ENCODE measurements at places on chromosomes 11 and 22.

- peak; percentile 76 for DNase-seq
These were observed 33.4 kb upstream of the GLYATL1 start for GRCh38 chr11:58905721-58906547.

GRCh38 chr22:23269441-23270211, 89.3 kb downstream of the BCR start:
- DNase-seq, result no peak

DNA sequence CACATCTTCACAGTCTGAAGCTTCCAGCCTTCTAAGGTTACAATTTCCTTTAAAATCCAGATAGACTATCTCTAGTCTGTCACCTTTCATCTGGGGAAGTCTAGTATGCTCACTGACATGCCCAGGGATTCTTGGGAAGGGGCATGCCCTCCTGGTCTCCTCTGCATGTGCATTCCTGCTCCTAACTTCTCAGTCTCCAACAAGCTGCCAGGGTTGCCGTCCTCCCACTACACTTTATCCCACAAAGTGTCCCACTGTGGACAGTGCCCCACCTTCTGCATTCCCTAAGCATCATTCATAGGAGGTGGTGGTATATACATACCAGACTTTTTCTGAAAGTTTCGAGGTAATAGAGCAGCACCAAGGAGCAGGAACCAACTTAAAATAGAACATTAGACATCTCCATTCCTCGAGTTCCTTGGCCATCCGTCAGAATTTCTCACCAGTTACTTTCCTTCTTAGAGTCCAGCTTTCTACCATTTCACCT, 28.7 kb downstream of the EIF3F start:
- DNase-seq, result no peak

DNA sequence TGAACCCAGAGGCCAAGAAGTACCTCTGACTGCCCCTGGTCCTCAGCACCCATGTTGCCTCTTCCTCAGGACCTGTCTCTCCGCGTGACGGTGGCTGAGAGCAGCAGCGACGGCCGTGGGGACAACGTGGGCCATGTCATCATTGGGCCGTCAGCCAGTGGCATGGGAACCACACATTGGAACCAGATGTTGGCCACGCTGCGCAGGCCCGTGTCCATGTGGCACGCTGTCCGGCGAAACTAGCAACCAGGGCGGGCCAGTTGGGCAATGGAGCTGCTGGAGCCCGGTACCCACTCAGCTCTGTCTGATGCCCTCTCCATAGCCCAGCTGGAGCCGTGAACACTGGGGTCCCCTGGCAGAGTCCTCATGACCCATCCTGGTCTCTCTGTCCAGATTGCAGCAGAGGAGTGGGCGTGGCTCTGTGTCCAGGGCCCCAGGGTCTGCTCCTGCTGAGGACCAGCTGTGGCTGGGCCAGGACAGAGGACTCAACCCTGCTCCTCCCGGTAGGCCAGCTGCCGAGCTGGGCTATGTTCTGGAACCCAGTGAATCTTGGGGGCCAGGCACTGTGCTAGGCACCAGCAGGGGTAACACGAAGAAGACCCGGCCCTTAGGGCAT, 8.0 kb upstream of the RHOD start:
- DNase-seq, result no peak

- DNase-seq, result no peak
These were observed 12.2 kb downstream of the ARAP1 start for GRCh38 chr11:72740060-72740424.

DNA sequence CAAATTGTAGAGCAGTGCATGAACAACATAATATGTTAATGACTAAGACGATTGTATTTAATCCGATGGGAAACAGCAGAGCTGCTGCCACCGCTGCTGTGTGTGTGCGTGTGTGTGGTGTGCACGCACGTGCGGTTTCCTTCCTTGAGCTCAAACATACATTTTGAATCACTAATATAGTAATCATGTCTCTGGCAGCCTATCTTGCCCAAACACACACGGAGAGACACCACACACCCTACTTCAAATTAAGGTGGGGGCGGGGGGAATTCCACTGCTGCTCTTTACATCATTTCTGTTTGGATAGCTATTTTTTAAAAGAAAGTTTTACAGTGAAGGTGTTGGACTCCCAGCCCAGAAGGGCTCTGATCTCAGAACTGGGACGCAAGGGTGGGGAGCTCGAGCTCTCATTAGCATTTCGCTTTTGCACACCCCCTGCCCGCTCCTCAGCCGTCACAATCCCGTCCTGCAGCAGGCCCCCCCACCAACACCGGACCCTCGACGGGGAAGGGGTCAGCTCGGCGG, 651 bp upstream of the FAM83F start:
- no peak for DNase-seq

- no peak for DNase-seq
These were observed 50.4 kb downstream of the NELL1 start for GRCh38 chr11:20719821-20720220.

GRCh38 chr11:130216591-130217132, 57.1 kb downstream of the ST14 start:
- no peak for DNase-seq

DNA sequence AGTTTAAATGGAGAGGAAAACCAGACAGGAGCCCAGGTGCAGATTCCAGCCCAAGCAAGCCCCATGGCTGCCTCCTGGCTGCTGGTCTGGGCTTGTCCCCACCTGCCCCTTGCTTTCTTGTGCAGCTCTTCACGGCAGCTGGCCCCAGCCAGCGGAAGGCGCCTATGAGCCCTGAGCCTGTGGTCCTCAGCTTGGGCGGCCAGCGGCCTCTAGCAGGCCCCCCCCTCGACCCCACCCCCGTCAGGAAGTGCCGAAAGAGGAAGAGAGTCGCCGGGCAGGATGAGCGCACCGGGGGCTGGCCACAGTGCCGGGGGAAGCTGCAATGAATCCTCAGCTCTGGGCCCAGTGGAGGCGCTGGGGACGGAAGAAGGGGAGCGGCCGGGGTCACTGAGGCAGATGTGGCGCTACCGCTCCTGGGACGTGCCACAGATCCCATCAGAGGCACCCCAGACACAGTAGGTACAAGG, 2.1 kb upstream of the DGKZ start:
- no peak for DNase-seq

DNA sequence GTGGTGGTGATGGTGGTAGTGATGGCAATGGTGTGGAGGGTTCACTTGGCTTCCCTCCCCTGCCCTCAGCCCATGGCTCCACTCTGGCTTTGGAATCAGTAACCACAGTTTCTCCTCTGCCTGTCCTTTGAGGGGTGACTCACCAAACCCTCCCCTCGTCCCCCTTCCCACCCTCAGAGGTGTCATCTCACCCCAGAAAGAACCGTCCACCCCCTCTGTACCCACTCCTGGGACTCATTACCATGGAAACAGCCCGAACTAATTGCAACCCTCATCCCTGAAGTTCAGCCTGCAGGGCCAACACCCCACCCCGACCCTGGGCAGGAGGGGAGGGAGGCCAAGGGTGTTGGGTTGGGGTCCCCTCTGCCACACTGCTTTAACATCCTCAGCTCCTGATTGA, 26.6 kb downstream of the PHLDB1 start:
- DNase-seq, result no peak

DNA sequence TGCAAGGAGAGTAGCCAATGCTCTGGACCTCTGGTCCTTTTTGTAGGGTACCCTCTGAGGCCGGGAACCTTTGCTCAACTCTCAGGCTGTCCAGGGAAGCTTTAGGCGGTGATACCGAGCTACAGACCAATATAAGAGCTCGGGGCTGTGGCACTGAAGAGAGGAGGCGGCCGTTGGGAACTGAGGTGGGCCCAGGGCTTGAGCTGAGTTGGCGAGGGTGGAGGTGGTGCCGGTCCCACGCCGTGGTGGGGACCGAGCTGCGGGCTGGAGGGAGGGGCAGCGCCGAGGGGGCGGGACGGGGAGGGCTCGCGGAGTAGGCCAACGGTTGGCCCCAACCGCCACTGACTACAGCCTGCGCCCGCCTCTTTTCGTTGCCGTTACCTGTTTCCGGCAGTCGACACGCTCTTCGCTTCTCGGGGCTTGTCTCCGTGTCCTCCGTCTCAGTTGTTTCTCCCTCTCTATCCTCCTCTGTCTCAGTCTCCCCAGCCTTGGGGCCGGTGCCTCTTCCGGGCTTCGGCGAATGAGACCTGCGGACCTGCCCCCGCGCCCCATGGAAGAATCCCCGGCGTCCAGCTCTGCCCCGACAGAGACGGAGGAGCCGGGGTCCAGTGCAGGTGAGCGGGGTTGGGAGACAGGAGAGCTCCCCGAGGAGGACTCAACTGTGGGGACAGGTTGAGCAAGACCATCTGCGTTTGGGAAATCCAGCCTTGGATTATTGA, at the start of gene NEU3:
Gene NEU3 (plus strand): TSS at position 393 of the 719 bp plus-strand sequence. CDS start 128 bp downstream, at position 521.
- DNase-seq, result peak; percentile 67

DNA sequence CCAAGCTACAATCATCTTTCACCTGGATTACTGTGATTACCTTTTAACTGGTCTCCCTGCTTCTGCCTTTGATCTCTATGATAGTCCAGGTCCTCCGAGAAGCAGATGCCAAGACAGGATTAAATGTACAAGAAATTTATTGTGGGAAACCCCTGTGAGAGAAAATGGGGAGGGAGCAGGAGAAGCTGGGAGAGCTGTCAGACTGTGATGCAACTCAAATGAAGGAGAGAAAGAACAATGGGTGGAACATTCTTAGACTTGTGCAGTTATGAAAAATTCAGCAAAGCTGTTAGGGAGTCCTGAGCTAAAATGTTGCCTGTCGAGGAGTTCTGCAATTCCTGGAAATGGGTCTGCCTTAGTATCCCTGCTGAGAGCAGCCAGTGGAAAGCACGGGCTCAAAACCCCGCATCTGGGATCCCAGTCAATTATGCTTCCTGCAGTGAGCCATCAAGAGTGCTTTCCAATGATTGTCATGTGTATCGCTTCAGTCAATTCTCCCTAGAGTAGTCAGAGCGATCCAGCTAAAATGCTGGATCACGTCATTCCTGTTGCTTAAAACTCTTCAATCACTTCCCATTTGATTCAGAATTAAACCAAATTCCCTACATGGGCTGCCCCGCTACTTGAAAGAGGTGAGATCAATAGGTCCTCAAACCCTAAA, 16.5 kb upstream of the CSTF3 start:
- no peak for DNase-seq

DNA sequence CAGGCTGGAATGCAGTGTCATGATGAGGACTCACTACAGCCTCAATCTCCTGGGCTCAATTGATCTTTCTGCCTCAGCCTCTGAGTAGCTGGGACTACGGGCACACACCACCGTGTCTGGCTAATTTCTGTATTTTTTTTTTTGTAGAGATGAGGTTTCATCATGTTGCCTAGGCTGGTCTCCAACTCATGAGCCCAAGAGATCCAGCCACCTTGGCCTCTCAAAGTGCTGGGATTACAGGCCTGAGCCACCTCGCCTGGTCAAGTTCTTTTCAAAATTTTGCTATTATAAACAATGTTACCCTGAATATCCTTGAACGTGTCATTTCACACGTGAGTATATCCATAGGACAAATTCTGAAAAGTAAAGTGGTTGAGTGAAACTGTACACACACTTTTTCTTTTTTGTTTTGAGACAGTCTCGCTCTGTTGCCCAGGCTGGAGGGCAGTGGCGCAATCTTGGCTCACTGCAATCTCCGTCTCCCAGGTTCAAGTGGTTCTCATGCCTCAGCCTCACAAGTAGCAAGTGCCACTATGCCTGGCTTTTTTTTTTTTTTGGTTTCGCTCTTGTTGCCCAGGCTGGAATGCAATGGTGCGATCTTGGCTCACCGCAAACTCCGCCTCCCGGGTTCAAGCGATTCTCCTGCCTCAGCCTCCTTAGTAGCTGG, 21.6 kb upstream of the EP300 start:
- no peak for DNase-seq

- DNase-seq, result peak; percentile 93
These were observed 1.0 kb upstream of the POLD4 start for GRCh38 chr11:67354075-67355022.

- no peak for DNase-seq
These were observed 48.7 kb downstream of the IGF2 start for GRCh38 chr11:2090172-2091111.

DNA sequence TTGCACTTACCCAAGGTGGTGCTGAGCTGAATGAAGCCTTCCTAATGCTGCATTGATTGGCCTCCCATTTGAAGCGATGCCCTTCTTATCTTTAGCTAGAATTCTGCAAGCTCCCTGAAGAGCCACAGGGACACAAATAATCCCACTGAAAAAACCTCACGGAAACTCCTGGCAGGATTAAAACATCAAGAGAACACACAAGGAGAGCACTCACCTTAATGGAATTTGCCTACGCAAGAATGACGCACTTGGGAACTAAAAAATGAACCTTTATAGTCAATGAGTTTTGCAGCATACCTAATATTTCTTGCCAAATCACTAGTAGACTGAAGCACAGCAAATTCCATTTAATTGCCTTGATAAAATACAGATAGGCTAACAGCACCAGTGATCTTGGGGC, 232.8 kb upstream of the UBASH3B start:
- DNase-seq, result no peak

GRCh38 chr22:42964994-42965699, 49.8 kb downstream of the PACSIN2 start:
- DNase-seq, result no peak

GRCh38 chr22:42938976-42939375, 76.0 kb downstream of the PACSIN2 start:
- DNase-seq, result no peak

DNA sequence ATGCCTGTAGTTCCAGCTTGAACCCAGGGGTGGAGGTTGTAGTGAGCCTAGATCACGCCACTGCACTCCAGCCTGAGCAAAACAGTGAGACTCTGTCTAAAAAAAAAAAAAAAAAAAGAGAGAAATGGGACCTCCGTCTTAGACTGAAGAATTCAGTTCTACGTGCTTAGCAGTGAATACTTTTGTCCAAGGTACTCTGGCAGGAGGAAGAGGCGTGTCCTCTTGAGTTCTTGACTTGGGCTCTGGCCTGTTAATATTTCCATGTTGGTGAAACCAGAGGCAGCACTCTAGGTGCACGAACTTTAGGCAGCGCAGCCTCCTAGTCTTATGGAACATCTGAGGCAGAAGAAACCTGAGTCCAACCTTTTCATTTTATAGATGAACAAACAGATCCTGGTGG, 2.4 kb downstream of the HMBS start:
- DNase-seq, result no peak

DNA sequence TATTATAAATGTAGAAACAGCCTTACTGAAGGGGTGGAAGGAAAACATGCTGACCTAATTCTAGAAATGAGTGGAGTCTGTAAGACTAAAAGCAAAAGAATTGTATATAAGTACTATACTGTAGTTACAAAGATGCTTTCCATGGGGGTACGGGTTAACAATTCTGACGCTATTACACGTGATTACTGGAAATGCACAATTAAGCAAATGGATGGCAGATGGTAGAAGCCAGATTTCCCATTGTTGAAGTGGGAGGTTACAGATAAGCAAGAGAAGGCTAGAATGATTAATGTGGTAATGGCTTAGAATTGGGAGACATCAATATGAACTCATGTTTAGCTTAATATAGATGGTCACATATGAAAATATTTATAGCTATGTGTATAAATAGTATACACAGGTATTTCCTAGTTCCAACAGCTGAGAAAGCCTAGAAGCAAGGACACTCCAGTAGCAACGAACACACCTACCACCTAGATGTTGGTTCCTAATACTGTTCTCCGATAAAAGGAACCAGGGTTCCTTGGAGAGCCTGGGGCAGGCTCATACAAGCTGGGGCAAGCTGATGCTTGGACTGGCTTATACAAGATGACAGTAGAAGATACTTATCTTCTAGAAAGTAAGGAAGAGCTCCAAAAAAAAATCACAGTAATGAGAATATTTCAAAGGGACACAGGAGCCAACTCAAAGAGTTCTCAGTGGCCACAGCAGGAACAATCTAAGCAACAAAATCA, 13.5 kb downstream of the SMC1B start:
- DNase-seq, result no peak

- DNase-seq, result no peak
These were observed 6.8 kb upstream of the OR10A2 start for GRCh38 chr11:6855971-6856541.

Data from COLO829 (cell line).